ENCODE measurements at places on chromosomes 1 and 21.

DNA sequence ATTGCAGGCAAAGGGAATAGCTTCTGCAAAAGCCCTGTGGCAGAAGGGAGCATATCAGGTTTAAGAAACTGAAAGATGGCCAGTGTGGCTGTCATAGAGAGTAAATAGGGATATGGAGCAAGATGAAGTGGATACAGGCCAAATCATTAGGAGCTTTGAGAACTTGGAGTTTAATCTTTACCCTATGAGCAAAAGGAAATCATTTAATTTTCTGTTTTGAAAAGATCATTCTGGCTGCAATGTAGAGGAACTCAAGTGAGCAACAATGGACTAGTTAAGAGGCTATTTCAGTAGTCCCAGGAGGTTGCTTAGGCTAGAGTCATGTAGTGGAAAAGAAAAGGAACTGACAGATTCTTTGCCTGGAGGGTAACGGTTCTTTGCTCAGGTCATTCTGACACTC, 47.2 kb downstream of the RAP1A start:
- DNase-seq, result no peak

GRCh38 chr1:86645851-86646250, 58.5 kb upstream of the SH3GLB1 start:
- DNase-seq, result no peak

DNA sequence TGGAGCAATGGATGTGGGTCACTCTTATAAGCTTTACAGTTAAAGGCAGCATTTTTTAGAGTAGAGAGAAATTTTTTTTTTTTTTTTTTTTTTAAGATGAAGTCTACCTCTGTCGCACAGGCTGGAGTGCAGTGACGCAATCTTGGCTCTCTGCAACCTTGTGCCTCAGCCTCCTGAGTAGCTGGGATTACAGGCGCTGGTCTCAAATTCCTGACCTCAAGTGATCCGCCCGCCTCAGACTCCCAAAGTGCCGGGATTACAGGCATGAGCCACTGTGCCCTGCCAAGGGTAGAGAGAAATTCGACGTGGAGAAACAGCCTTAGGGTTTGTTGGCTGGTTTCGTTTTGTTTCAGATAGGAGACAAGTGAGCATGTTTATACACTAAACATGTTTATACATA, 594.2 kb upstream of the ADAMTS5 start:
- no peak for DNase-seq

DNA sequence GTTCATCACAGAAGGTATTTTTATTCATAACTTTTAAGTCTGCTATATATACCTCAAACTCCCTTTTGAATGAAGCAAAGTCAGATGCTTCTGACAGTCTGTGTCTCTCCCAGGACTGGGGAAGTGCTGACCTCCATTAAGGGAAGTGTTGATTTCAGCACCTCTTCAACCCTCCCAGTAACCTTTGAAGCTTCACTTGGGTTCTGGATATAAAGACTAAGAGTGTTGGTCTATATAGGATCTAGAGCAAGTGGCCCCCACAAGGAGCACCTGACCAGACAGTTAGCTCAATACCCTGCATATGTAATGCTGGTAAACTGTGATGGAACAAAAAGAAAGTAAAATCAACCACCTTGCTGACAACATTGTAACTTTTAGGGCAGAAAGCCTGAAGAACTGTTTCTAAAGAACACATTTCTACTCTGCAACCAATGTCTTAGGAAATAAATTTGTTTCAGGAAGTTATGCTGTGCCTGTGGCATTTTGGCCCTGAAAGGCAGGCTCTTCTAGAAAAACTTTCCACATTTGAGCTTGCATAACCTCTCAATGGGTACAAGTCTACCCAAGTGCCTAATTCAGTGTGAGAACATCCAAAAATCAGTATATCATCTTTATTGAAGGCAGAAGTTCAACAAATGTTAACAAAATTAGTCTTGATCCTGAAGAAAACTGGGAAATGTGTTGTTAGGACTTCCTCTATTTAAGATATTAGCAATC, 865 bp upstream of the PTPN22 start:
- no peak for DNase-seq

DNA sequence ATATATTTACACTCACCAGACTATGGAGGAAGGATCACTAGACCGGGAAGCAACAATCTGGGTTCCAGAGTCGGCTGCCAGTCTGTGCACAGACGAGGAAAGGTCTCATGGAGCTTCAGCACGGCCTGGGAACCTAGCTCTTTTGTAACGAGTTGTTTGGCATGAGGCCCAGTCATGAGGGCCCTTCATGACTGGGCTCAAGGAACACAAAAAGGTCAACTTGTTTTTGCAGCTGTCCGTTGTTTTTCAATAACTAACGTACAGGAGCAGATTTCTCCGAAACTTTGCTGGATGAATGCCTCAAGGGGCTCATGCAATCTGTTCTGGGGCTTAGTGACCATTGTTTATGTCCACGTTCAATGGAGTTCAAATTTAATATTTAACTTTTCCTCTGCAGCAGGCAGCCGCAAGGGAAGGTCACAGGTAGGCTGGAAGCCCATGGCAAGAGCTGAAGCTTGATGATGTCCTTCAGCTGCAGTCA, 5.9 kb upstream of the STUM start:
- DNase-seq, result peak; percentile 47

DNA sequence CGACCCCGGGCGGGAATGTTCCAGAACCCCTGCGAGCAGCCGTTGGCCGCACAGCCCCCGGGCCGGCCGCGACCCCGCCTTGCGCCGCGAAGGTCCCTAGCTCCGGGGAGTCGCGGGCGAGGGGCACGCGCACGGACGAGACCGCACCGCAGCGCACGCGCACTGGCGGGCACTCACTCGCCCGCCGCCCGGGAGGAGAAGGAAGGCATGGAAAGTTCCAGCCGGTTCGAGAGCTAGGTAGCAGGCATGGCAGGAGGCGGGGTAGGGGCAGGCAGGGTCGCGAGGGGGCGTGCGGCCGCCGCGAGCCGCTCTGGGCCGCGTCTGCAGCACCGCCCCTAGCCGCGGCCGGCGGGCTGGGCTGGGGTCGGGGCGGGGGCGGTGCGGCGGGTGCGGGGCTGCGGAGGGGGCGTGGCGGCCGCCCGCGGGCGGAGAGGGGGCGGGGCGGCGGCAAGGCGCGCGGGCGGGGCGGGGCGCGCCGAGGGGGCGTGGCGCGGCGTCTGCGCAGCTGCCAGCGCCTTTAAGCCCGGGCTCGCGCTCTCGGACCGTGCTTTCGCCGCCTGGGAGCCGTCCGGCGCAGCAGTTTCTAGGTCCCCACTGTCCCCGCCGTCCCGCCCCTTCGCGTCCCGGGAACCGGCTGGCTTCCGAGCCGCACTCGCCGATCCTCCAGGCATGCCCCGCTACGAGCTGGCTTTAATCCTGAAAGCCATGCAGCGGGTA, at the start of the genes MRPS6 and SLC5A3:
TSS of gene MRPS6 (plus strand) at position 547 of the 717 bp plus-strand sequence. CDS start at position 670, 123 bp downstream.
TSS of gene SLC5A3 (plus strand) at position 547 of the 717 bp plus-strand sequence. CDS start 21,621 bp downstream, outside the sequence.
- DNase-seq, result peak; percentile 83

GRCh38 chr1:174890024-174890423, 109.7 kb upstream of the CACYBP start:
- DNase-seq, result no peak

GRCh38 chr21:42768324-42769121, 110.8 kb downstream of the WDR4 start:
- DNase-seq, result peak; percentile 91

DNA sequence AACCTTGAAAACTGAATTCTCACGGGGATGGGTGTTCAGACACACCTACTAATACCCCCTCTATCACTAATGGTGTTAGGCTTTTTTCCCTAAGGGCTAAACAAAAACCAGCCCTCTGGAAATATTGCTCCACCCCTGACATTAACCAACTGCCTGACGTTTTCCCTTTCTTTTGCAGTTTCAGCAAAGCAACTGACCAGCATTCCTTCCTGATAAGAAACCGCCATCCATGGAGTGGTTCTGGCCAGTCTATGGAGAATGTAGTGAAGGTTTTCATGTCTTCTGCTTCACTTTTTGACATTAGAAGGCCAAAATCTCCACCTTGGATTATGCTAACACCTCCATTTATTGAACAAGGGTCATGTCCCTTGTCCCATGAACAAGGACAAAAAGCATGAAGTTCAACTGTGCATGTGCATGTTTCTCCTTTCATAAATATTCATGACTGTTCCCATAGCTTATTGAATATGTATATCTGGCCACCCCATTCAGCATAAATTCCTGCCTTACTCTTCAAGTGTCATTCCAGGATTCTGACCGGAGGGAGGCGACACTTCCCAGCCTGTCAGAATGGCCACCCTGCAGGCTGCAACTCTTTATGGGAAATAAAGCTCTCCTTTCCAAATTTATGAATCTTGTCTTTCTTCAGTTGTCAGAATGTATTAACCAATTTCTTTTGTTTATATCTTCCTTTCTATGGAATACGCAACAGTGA, 314.3 kb downstream of the HHIPL2 start:
- DNase-seq, result no peak

- no peak for DNase-seq
Measured at GRCh38 chr1:118396829-118397495, 211.9 kb upstream of the SPAG17 start.

DNA sequence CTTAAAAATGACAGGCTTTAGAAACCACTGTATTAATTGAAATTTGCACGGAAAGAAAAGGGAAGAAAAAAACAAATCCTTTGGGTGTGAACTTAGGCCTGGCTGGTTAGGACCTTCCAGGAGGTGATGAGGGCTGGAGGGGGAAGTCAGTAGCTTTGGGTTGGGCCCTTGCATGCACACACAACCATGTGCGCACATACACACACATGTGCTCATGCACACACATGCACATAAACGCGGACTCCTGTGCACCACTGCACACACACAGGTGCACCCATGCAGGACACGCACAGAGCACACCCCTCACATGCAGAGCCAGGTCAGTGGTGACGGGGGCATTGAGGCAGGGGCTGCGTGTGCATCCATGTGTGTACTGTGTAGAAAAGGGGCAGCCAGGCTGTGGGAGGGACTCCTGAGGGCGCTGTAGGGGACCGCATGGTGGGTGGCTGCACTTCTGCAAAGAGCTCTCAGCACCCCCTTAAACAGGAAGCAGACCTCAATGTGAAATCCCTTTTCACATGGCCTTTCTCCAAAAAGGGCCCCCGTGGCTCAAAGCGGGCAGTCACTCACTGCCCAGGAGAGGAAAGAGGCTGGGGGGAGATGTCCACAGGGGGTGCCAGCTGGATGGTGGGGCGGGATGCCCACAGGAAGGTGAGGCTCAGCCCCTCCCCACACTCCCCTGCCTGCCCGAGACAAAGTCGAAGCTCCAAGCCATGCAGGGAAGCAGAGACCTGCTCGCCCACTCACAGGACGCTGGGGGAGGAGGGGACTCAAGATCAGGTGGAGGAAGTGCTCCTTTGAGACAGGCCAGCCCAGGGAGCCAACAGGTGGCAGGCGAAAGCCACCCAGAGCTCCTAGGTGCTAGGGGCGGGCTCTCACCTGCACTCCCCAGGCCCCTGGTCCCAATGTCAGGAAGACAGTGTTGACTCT, 95.2 kb downstream of the ITPKB start:
- DNase-seq, result no peak

DNA sequence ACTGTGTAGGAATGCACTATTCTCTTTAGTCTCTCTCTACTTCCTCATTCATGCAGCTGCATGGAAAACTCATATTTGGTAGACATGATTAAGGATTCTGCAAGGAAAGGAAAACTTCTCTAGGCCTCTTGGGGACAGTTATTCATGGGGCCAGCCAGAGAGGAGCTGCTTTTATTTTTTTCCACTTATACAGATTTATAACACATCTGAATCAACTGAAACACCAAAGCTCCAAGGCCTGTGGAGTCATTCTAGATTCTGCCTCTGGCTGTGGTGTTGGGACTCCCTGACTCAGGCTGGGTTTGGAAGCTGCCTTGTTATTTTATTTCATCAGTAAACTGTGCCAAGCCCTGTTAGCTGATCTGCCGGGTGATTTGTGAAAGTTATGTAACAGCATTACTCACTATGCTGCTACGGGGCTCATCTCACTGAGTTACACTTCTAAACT, 83.9 kb upstream of the EDEM3 start:
- no peak for DNase-seq

DNA sequence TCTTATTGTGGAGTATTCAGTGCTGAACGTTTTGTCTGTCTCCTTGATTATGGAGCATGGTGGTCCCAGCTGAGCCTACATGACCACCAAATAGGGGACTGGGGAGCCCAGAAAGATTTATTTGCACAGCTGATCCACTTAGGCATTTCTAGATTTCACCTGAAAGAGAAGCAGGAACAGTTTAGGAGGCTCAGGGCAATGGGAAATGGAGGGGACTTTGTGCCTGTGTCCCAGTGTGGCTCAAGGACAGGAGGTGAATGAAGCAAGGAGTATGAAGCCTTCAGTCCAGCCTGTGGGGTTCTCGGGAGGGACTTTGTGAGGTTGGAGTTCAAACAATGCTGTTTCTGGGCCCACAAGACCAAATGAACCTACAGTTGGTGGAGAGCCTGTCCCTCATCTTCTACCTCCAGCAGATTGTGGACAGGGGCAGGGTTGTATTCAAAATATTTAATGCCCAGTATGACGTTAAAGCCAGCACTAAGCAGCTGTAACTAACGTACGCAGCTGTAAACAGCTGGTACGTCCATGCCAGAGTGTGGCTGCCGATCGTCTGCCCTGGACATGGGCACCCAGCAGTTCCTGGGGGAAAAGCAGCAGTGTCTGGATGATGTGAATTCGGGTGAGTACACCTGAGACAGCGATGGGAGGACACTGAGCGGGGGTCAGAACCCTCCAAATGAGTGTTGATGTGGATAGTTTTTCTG, 164.9 kb upstream of the RAB4A start:
- DNase-seq, result no peak

DNA sequence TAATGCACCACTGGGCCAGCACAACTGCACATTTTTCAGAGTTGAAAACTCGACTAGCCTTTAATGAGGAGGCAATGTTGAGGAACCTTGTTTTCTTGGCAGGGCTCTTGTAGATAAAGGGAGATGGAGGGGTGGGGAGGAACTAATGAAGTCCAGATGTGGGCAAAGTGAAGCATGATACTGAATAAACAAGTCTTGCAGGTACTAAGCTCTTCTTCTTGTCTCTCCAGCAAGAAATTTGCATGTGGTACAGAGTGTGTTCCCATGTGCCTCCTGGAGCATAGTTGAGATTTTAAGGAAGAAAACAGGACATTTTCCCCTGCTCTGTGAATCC, 47.0 kb downstream of the PLPP3 start:
- no peak for DNase-seq

DNA sequence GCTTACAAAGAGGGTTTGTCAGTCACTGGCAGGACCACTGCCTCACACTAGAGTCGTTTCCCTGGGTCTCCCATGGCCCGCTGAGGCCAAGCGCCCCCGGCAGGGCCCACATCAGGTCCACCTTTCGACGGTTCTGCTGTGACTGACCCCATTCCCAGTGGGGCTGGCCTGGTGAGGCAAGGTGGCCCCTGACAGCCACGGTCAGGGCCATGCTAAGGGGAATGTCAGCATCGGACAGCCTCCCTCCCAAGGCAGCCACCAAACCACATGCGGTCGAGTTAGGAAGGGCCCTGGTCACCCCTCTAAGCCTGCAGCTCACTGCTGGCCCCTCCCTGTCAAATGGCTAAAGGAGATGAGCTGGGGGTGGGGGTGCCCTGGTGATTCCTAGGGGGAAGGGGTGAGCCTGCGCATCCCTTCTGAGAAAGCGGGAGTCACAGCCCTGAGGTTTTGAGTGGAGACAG, 2.9 kb upstream of the KIF17 start:
- no peak for DNase-seq

GRCh38 chr21:42435833-42436232, 32.1 kb downstream of the UBASH3A start:
- no peak for DNase-seq

- DNase-seq, result no peak
Measured at GRCh38 chr1:43065191-43065590, 106.5 kb upstream of the SLC2A1 start.

- DNase-seq, result no peak
Measured at GRCh38 chr1:220189750-220190347, 82.4 kb downstream of the RAB3GAP2 start.

- no peak for DNase-seq
Measured at GRCh38 chr1:72498371-72498770, 216.0 kb upstream of the NEGR1 start.
